ENCODE measurements at places on chromosomes 4 and X.

GRCh38 chr4:159185591-159186023 is 82.7 kb downstream of the RAPGEF2 start:
- no peak for DNase-seq

- DNase-seq = no peak
Observed at GRCh38 chrX:37378404-37378803, 29.2 kb downstream of the PRRG1 start.

DNA sequence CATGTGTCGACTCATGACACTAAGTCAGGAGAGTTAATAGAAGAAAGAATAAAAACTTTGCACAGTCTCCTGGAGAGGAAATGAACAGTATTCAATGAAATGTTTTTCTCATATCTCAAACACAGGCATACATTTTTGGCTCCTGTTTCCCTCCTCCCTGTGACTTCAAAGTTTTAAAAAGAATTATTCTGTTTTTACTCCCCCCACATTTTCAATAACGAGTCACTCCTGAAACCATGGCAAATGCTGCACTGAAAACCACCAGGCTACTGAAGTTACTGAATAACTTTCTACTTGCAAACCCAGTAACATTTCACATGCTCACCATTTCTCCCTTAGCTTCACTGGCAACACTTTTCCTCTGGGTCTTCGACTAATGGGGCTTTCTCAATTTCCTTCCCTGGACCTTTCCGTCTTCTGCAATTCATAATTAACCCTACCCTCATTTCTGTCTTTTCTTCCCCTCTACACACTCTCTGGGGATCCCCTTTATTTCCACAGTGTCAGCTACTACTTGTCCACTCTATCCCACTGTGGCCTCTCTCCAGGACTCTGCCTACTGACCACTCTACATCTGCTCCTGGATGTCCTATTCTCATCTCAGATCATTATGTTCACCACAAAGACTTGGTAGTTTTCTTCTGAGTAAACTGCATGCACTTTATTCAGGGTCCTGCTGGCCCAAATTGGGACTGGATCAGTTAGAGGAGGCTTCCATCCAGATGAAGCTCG is 225.8 kb upstream of the ETNPPL start:
- no peak for DNase-seq

DNA sequence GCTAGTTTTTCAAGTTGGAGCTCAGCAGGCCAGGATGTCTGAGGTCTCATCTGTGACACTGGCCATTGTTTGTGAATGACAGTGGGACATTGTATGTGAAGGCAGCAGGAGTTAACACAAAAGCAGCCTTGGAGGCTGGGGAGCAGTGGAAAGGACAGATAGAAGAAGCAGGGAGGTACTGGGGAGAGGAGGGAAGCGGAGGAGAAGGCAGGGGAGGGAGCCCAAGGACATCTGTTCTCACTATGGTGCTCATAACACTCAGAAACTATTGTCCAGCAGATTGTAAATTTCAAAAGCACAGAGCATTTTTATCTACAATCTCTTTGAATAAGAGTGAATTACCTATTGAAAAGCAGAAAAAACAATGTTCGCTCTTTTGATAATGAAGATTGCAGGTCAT is 253.6 kb upstream of the DIPK2B start:
- no peak for DNase-seq

DNA sequence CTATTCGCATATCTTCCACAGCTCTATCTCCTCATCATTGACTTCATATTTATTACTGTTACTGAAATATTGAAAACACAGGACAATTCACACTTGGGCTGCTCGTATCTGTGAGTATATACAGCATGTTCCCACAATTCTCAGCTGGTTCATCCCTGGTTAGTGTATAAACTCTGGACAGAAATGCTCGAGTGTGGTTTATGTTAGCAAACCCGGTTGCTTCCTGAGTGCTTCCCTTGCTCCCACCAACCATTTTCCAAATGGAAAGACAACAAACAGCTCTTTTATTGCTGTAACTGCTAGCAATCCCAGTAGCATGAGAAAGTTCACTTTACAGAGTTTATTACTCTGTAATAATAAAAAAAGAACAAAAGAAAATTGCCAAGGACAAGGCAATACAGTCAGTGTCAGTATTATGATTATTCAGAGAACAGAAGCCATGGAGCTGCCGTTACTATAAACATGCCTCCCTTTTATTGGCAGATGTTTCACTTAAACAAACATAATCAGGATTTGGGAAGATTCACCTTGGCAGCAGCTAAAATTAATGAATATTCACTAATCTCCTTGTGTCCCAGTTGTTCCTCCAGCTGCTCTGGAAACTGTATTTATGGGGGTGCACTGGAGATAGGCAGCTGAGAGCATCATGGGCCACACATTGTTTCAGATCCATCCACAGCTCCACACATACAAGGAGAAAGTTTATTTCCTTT is 134.1 kb upstream of the GUCY1A1 start:
- DNase-seq = no peak

GRCh38 chr4:4289597-4289940 is 385 bp downstream of the LYAR start:
- DNase-seq = no peak

DNA sequence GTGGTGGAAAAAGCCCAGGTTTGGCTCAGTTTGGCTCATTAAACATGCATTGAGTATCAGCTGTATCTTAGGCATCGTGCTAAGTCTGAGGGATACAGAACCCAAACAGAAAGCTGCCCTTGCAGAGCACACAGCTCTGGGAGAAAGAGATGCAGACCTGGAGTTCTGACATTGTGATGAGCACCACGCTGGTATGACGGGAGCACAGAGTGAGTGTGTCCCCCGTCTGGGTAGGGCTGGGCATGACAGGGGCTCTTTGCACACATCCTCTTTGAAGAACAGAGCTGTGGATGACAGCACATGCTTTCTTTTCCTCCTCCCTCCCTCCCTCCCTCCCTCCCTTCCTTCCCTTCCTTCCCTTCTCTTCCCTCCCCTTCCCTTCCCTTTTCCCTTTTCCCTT is 52.2 kb downstream of the CLCN4 start:
- no peak for DNase-seq

DNA sequence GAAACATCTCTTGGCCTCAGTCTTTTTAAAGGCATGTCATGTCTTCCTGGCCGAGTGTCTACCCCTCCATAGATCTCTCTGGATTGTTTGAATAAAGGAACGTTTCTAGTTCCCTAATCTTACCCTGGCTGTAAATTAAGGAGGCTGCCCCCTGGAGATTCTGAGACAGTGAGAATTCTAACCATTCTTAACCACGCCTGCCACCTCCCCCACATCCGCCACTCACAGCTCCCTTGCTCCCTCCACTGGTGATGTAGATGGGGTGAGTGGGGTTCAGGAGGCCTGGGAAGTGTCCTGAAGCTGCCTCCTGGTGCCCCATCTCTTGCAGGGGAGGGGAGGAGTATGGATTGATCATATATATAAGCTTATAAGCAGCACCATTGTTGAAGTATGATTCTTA is 48.0 kb upstream of the TRIM2 start:
- no peak for DNase-seq

GRCh38 chr4:119477412-119478053 is 151.1 kb downstream of the PDE5A start:
- no peak for DNase-seq

DNA sequence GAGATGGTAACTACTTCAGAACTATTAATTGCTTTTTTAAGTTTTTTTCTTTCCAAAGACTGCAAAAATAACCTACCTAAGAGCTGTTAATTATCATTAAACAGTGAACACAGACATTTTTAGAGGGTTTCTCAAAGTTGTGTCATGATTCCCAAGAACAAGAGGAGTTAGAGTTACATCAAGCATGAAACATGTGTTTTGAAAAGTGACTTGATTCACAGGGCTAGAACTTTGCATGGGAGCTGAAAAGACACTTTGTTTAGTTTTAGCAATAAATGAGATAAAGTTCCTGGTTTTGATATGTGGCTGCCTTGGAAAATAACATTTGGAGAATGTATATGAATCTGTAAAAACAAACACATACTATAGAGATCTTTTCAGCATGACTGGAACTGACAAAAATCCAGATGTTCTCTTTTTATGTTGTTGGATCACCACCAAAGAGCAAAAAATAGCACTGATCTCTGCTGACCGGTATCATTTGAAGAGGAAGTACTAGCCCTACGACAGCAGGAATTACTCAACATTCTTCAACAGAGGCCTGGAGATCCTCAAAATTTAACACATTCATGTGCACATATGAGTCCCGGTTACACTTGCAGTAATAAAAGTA is 173.0 kb upstream of the PCDH18 start:
- no peak for DNase-seq

DNA sequence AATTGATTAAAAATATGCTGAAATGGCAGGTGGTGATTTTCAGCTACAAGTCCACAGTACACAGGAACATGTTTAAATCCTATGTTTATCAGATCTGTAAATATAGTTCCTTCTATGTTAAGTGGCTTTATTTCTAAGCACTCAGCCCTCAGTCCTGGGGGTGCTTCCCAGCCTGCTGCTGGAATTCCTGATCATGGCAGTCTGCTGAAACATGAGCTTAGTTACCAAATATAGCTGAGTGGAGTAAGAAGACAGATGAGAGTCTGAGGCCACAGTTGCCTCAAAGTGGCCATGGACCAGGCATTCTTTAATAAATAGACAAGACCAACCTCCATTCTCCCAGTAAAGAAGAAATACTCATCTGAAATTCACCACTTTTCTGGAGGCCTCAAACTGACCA is 17.1 kb upstream of the DDX60 start:
- DNase-seq = no peak

- DNase-seq = no peak
Observed at GRCh38 chrX:1165535-1166196, 46.8 kb downstream of the CRLF2 start.

DNA sequence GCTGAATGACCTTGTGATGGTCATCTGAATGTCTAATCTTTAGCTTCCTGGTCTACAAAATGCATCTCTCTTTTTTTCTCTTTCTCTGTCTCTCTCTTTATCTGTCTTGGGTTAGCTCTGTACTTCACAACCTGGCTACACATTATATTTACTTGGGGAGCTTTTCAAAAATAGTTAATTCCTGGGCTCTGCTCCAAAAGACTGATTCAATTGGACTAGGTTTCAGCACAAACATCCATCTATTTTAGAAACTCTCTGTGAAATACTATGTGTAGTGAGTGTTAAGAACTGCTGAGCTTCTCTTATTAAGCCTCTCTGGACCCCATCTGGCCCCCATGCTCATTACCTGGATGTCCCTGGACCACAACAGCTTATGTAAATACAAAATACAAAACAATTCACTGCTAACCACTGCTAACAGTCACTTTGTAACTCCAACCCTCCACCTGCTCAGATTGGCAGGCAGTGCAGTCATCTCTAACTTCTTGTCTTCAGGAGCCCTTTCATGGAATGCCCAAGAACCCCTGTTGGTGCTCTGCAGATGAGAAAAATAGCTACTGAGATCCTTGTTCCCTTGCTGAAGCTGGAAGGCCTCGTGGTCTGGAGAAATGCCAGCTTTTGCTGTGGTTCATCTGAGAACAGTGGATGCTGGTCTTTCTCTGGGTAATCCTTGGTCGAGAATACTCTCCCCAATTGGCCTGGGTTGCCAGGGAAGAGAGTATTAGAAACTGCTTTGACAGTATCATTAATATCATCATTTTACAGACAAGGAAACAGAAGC is 14.8 kb upstream of the BOD1L1 start:
- DNase-seq = no peak

- DNase-seq = no peak
Observed at GRCh38 chrX:41014776-41015360, 70.4 kb upstream of the USP9X start.

GRCh38 chr4:33592701-33593100 is 2651.6 kb downstream of the ARAP2 start:
- no peak for DNase-seq

GRCh38 chrX:22366166-22366702 is 93.5 kb downstream of the CBLL2 start:
- no peak for DNase-seq

GRCh38 chrX:8738588-8739189 is 6.8 kb upstream of the ANOS1 start:
- no peak for DNase-seq

- DNase-seq = no peak
Observed at GRCh38 chrX:17374619-17375366, at the start of gene NHS. NHS (plus strand) TSS chrX:17375200; CDS start chrX:17375758, 558 bp downstream.

- no peak for DNase-seq
Observed at GRCh38 chrX:106874075-106874474, 29.1 kb downstream of the RIPPLY1 start.

DNA sequence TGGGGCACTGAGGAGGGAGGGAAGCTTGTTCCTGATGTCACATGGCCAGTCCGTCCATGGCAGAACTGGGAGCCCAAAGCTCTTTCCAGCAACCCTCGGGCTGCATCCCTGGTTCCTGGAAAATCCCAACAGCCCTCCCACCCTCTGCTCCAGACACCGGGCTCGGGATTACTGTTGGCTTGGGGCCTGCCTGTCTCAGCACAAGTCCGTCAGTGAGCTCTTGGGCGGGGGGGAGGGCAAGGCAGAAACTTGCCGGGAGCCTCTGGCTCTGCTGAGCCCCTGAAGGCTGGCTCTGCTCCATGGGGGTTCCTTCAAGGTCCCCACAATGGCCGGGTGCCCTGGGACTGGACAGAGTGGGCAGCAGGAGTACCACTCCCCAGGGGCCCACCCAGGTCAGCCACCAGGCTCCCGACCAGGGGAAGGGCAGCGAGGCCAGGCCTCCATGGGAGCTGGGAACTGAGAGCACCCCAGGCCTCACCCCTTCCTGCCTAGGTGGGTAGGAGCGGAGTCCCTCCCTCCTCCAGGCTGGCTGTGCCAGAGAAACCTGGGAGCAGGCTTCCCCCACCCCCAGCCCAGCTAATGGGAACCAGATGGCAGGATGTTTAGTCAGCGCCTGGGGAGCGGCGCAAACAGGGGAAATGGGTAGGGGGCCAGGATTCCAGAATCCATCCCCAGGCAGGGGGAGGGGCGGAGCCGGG is 6.4 kb upstream of the HAUS7 start:
- no peak for DNase-seq

DNA sequence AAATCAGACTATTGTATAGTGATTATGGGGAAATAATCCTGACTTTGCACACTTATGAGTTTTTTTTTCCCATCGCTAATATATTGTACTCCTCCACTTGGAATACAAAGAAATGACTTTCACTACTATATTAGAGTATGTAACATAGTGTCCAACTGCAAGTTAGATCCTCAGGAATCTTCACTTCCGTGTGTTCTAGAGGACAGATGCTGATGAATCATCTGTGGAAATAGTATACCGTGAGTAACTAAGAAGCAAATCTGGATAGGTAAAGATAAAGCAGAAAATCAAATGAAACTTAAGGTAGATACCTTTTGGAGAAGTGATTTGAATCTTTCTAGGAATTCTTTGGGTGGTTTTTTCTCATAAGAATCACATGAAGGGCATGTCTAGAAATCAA is 8.3 kb downstream of the IL21 start:
- no peak for DNase-seq

- no peak for DNase-seq
Observed at GRCh38 chrX:290476-291166, 9.4 kb downstream of the PLCXD1 start.

GRCh38 chr4:53520116-53520515 is 71.2 kb downstream of the LNX1 start:
- DNase-seq = no peak

- no peak for DNase-seq
Observed at GRCh38 chr4:150039274-150040127, 38.7 kb upstream of the DCLK2 start.

Data from stimulated activated CD8-positive, alpha-beta memory T cell treated with anti-CD3 and anti-CD28 coated beads, Interleukin-4, amount 100 ng/mL, for 4 hours (primary cell).